AG20443 (cell line): ENCODE measurements at places on chromosomes 5 and 9.

DNA sequence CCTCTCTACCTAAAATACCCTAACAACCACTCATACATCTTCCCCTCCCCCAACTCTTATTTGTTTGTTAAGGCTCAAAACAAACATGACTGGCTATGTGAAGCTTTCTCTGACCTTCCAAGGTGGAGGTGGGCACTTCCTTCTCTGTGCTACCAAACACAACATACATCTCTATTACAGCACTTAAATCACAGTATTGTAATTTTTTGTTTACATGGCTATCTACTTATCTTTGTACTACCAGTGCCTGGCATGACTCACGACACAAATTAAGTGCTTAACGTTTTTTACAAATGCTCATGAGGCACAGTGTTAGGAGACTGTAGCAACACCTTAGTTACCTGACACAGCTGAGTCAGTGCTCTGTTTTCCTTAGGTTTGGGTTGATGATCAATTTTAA lies 18.6 kb downstream of the HOMER1 start:
- no peak for DNase-seq

GRCh38 chr9:133474215-133474614 lies 4.7 kb downstream of the SLC2A6 start:
- DNase-seq: no peak

- no peak for DNase-seq
Observed at GRCh38 chr5:56760723-56761122, 54.6 kb upstream of the MAP3K1 start.

- no peak for DNase-seq
Observed at GRCh38 chr9:127388856-127389238, 8.1 kb upstream of the SLC2A8 start.

DNA sequence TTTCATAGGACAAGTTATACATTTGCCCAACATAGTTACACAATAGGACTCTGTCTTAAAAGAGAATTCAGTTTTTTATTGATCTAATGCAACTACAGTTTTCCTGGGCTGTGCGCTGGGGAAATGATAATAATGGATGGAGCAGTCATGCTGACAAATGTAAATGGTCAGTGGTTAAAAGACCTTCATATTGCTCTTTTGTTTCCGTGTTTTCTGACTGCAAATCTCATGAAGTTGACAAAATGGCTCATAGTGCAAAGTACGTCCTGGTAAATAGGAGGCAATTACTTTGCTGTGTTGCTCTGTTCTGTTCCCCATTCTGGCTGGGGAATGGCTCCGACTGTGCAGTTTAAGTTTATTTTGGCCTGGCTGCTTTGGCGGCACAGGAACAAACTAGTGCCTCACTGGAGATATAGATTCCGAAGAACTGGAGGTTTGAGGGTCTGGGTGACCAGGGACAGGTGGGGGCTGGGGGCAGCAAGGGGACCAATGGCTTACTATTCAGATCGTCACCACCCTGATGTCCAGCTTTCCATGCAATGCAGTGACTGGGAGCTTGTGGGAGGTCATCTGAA lies 54.3 kb downstream of the PTTG1 start:
- no peak for DNase-seq

DNA sequence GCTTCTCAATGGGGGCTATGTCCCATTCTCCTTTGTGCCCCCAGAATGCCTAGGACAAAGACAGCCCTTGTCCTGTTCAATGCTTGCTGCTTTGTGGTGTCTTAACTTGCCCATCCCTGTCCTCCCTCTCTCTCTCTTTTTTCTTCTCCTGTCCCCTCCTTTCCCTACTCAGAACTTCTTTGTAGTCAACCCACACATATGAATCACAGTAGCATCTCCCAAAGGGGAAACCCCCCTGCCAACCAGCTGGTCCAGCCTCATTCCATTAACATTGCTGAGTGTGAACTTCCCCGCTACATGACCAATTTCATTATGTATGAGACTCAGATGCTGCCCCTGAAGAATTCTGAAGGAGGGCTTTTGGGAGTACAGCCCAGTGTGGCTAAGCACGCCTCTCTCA lies 408.3 kb downstream of the ENC1 start:
- peak; percentile 84 for DNase-seq

- peak; percentile 82 for DNase-seq
Observed at GRCh38 chr9:3732077-3733038, 206.6 kb upstream of the RFX3 start.

GRCh38 chr9:126449725-126450667 lies 123.4 kb downstream of the MVB12B start:
- DNase-seq: no peak

DNA sequence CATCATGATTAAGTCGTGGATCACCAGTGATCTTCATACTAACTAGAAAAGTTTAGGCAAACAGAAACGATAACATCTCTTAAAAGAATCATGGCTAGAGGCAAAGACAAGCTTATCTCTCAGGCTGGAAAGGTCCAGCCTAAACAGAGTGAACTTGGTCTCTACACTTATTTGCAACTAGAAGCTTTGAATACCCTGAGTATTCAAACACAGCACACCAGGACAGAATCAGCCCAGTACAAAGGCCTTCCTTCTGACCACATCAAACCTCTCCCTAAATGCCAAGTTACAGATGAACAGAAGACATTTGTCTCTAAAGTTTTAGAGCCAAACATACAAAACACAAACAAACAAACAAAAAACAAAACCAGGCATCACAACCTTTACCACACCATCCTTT lies 57.2 kb downstream of the ELAVL2 start:
- DNase-seq: no peak

GRCh38 chr9:70484232-70485130 lies 70.0 kb upstream of the KLF9 start:
- peak; percentile 86 for DNase-seq

GRCh38 chr5:56861893-56862485 lies 46.6 kb downstream of the MAP3K1 start:
- DNase-seq: no peak

GRCh38 chr9:135077497-135078200 lies 9.8 kb upstream of the OLFM1 start:
- DNase-seq: peak; percentile 64

DNA sequence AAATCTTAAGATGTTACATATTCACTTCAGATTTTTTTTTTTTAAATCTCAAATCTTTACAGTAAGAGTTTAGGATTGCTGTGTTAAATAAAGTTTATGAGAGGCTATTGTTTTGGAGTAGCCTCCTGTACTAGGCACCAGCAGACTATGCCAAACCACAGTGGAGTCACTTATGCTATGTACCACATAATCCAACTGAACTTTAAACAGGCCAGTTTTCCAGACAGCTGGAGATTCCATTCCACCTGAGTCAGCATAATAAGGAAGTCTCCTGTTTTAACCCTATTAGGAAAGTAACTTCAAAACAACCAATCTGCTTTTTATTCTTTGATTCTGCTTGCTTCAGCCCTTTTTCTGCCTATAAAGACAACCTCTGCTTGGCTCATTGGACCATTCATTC lies 205.2 kb downstream of the CSNK1G3 start:
- no peak for DNase-seq

- DNase-seq: peak; percentile 65
Observed at GRCh38 chr5:963673-964531, 44.7 kb upstream of the NKD2 start.

GRCh38 chr5:104186510-104186909 lies 623.9 kb upstream of the NUDT12 start:
- no peak for DNase-seq

DNA sequence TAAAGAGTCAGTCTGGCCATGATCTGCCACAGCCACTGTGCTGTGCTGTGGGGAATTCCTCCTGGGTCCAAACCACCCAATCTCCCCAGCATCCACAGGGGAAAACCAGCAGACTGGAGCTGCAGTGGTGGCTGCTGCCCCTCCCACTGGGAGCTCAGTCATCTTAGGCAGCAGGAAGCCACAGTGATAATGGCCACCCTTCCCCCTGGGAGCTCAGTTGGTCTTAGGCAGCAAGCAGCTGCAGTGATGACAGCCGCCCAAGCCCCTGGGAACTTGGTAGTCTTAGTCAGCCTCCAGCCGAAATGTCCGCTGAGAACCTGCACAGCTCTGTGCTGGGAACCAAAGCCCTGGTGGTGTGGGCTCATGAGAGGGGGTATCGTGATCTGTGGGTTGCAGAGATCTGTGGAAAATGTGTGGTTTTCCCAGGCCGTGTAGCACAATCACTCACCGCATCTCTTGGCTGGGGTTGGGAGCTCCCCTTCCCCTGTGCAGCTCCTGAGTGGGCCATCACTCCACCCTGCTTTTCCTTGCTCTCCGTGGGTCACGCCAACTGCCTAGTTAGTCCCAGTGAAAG lies 38.4 kb upstream of the SMIM15 start:
- DNase-seq: no peak

GRCh38 chr5:139108063-139108824 lies 89.9 kb downstream of the SIL1 start:
- DNase-seq: no peak

DNA sequence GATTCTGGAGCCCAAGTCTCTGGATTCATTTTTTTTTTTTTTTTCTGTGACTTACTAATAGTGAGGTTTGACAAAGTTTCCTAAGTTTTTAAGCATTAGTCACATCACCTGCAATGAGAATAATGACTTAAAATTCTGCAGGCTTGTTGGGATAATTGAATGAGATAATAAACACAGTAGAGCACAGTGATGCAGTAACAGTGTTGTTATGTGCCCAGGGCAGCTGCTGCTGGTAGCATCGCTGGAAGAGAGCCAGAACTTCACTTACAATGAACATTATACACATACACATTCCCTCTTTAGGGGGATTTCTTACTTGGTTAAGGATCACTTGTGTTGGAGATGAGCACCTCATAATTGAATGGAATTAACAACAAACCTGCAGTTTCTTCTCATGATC lies 78.9 kb downstream of the ALDH7A1 start:
- DNase-seq: peak; percentile 22

DNA sequence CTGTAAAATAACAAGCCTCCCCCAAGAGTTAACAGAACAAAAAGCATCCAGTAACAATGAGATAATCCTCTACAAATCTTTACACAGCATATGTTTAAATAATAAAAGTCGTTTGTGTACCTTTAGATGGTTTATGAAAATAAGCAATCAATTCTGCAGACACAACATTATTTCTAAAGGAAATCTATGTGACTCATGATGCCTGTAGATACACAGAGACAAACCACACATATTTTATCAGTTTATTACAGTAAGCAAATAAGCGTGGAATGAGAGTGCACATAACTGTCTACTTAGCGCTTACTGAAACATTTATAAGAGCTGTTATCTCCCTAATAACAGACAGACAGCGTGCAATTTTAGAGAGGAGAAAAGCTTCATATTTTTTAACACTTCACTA lies 243.6 kb downstream of the AP3B1 start:
- DNase-seq: no peak

GRCh38 chr5:77971776-77972468 lies 195.8 kb upstream of the TBCA start:
- DNase-seq: no peak

DNA sequence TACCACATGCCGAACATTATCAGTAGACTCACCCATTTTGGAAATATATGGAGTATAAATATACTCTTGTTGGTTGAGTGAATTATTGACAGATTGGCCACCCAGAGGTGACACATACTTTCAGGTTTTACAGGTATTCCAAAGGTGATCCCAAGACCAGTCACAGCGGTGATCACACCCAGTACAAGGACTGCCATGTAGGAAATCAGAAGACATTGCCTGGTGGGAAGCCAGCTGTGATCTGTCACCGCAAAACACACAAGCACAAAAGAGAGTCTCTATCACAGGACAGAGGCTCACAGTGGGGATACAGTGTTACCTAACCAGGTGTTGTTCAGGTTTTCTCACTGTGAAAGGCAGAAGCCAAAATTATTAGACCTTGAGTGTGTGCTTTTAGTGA lies 15.8 kb downstream of the BTF3 start:
- no peak for DNase-seq

- peak; percentile 12 for DNase-seq
Observed at GRCh38 chr5:138011991-138012390, 20.9 kb downstream of the FAM13B start.

DNA sequence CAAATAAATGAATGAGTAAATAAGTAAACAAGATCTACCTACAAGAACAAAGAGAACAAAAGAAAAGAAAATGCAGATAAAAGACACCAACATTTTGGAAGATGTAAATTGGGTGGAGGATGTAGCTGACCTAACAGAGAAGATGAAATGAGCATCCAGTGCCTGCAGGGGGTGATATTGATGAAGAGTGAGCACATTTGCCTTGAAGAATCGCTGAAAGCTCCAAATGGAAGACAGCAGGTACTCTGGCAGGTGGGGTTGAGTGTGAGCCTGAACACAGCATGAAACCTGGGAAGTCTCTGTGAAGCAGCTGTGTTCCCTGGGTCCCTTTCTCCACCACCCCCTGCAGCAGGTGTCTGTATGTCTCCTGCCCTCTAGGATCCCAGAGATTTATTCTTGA lies 125.6 kb downstream of the NXNL2 start:
- DNase-seq: no peak

DNA sequence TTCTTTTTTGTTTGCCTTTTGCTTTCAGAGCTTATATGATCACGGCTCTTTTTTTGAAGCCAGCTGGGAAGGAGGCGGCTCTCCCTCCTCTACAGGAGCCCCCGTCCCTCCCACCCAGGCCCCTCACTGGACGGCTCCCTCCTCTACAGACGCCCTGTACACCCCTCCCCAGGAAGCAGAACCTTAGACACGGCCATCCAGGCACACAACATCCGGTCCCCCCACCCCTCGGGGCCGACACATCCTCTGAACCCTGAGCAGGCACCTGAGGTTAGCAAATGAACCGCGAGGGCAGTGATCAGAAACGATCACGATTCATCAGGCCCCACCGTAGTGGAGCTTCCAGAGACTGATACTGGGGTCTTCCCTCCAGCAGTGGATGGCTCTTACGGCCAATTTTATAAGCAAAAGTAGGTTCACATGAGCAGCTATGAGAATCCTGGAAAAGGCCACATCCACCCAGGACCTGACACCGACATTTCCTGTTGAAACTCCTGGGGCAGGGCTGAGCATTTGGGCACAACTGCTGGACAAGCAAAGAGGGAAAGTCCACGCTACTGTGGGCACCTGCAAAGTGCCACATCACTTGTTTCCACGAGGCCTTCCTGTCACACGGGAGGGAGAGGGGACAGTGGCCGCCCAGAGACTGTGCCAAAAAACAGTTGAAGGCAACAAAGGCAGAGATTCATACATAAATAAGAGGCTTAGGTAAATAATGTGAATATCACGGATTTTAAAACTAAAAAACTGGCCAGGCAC lies 78.9 kb downstream of the SEMA4D start:
- no peak for DNase-seq

- DNase-seq: no peak
Observed at GRCh38 chr9:129713402-129713679, 39.5 kb downstream of the PTGES start.

GRCh38 chr9:127163409-127163808 lies 41.0 kb upstream of the ANGPTL2 start:
- no peak for DNase-seq

GRCh38 chr5:57626703-57627102 lies 144.1 kb upstream of the ACTBL2 start:
- DNase-seq: no peak
